GM04503 (cell line): ENCODE measurements at places on chromosomes 7 and 10.

DNA sequence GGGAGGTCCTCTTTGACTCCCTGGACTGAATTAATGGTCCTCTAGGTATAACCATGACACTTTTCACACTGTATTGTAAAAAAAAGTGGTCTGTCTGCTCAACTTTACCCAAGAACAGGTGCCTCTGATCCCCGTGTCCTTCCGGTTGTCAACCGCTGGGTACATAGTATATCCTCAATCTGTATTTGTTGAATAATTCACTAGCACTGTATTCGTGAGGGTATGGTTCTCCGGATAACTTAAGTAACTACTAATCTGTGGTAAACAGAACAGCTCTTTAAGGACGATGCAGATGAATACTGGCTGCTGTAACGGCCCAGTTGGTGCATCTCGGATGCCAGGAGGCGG, 472 bp upstream of the ADAM22 start:
- DNase-seq, result no peak

DNA sequence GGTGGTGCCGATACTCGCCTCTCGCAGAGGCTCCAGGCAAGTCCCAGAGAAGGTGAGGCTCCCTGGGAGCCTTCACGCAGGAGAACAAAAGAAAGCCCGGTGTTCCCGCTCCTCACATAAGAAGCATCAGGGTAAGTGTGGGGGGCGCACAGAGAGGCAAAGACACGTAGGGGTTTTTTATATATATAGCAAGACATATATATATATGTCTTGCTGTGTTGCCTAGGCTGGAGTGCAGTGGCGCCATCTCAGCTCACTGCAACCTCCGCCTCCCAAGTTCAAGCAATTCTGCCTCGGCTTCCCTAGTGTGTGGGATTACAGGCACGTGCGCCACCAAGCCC, 61.3 kb downstream of the PDIA4 start:
- DNase-seq, result no peak

DNA sequence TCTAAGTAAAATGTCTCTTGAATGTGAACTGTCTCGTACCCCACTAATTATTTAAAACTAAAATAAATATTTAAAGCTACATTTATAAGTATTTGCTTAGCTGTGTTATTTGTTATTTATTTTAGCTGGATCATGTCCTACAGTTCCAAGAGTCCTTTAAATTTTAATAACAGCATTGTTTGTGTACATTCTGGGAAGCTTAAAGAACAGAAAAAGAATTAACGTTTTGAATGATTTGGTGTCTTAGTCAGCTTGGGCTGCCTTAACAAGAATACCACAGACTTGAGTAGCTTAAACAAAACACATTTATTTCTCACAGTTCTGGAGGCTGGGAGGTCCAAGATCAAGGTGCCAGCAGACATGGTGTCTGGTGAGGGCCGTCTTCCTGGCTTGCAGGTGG, 107.4 kb downstream of the ITIH5 start:
- DNase-seq, result no peak

GRCh38 chr7:118844748-118845147, 620.2 kb downstream of the ANKRD7 start:
- no peak for DNase-seq

GRCh38 chr7:92778972-92779371, 57.4 kb downstream of the CDK6 start:
- DNase-seq, result no peak

DNA sequence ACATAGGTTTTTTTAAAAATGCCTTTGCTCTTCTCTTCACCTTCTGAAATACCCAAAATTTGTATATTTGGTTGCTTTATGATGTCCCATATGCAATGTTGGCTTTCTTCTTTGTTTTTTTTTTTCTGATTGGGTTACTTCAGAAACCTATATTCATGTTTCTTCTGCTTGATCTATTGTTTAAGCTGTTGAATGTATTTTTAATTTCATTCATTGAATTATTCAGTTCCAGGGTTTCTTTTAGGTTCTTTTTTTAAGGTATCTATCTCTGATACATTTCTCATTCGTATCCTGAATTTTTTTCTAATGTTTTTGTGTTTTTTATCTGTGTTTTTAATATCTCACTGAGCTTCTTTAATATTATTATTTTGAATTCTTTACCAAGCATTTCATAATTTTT, 221.0 kb upstream of the MTPN start:
- DNase-seq, result no peak

GRCh38 chr7:117017702-117018266, 64.5 kb downstream of the ST7 start:
- DNase-seq, result no peak

GRCh38 chr10:42594246-42594650, 44.1 kb downstream of the ZNF33B start:
- no peak for DNase-seq

DNA sequence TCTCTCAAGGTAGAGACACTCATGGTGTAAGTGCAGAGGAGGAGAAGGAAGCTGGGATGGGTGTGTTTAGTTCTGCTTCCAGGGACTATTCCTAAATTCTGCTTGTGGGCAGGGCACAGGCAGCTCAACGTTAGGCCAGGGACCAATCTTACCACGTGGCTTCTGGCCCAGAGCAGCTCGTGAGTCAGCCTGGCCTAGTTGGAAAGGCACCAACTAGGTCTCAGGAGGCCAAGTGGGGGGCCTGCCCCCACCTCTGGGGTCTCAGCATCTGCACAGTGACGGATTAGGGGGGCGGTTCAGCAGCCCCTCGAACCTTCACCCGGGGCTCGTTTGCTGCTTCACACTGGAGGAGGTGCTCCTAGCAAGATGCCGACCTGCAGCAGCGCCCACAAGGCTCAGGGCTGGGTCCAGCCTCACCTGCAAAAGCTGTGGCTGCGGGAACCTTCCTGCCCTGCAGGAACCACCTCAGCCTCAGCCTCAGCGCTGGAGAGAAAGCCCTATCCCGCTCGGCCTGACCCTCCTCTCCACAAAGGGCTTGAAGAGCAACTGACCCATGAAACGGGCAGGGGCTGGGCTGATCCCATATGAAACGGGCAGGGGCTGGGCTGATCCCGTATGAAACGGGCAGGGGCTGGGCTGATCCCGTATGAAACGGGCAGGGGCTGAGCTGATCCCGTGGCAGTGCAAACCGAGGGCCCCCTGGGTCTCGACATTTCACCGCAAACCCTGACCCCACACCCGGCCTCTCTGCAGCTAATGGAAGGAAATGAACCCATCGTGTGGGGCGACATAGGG, 447.4 kb downstream of the DNAJB6 start:
- no peak for DNase-seq

- no peak for DNase-seq
Measured at GRCh38 chr7:39022796-39023195, 45.1 kb downstream of the POU6F2 start.

- DNase-seq, result peak; percentile 61
Measured at GRCh38 chr10:96509017-96509641, 4.6 kb downstream of the TLL2 start.

DNA sequence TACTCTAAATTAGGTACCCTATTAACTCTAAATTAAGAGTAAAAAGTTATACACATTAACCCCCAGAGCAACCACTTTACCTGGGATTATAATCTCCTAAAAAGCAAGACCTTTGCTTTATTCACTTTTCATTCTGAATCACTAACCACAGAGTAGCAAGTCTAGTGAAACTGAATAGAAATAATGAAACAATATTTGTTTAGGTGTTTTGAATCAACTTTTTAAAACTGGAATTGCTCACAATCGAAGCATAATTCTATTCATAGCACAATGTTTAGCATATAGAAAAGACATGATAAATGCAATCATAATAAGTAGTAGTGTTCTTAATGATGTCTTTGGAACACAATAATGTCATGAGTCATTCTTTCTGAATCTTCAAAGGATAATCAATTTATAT, 37.0 kb upstream of the CASD1 start:
- DNase-seq, result no peak

- no peak for DNase-seq
Measured at GRCh38 chr10:42972946-42973345, 103.9 kb upstream of the RET start.

GRCh38 chr10:87613751-87614150, 45.9 kb upstream of the PAPSS2 start:
- DNase-seq, result no peak

- DNase-seq, result no peak
Measured at GRCh38 chr10:8766899-8767298, 712.4 kb downstream of the GATA3 start.

- DNase-seq, result no peak
Measured at GRCh38 chr7:86939197-86939814, 120.1 kb downstream of the ELAPOR2 start.

GRCh38 chr10:71536332-71536731, 139.6 kb downstream of the CDH23 start:
- no peak for DNase-seq

DNA sequence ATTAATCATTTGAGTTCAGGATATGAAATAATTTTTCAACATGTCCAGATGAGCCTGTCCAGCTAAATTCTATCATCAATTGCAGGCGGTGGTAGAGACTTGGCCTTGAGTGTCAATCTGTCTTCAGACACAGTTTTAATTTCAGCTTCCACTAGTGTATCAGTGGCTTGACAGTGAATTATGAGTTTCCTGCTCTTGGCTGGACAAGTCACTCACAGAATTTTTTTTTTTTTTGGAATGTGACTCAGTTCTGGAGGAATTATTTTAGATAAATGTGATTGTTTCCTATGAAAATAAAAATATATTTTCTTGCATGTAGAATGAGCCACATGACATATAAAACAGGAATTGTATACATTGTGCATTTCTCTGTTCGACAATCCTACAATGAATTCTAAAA, 319.9 kb upstream of the AKR1E2 start:
- no peak for DNase-seq

- DNase-seq, result no peak
Measured at GRCh38 chr7:29084832-29085231, 61.5 kb downstream of the CPVL start.
